ENCODE measurements at places on chromosomes 5 and 9. TPM values are rescaled to one million over a fixed set of nuclear protein-coding genes. Genes with fewer than 3 reads are reported as not detected.
A peak's percentile ranks its signal among the peaks of the same experiment; 100 is the strongest.

Gene SCGB3A2
- 62.5 TPM for total RNA-seq

Gene BARHL1
- total RNA-seq: not detected

Gene COL15A1
- not detected for total RNA-seq

Gene CDH6
- 10.8 TPM for total RNA-seq

Gene SEMA5A
- total RNA-seq: 4.3 TPM

Gene SOHLH1
- total RNA-seq: not detected

Gene MRPS27
- total RNA-seq: 78.1 TPM

DNA sequence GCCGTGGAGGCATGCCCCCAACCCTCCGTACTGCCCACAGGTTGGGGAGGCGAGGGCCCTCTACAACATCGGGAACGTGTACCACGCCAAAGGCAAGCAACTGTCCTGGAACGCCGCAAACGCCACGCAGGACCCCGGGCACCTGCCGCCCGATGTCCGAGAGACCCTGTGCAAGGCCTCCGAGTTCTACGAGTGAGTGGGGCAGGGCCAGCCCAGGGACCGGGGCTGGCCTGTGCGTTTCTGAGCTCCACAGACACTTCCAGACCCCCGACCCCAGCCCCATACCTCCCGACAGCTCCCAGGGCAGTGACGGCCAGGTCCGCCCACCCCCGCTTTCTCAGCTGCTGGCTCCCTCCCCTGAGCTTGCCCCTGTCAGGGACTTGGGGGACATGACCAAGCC lies 9.5 kb downstream of the GPSM1 start:
- H3K4me3 ChIP-seq: no peak overlapping the region
- no peaks in the 10 kb centered on the region for H3K4me1 ChIP-seq

GRCh38 chr5:153517241-153517611 lies 26.8 kb downstream of the GRIA1 start:
- H3K27ac ChIP-seq: no peak overlapping the region
- DNase-seq: peak; percentile 30
- H3K27me3 ChIP-seq: no peaks in the 10 kb centered on the region
- H3K4me3 ChIP-seq: peak overlapping the region; percentile 36
- H3K4me1 ChIP-seq: peaks cover 11% of the 10 kb centered on the region

DNA sequence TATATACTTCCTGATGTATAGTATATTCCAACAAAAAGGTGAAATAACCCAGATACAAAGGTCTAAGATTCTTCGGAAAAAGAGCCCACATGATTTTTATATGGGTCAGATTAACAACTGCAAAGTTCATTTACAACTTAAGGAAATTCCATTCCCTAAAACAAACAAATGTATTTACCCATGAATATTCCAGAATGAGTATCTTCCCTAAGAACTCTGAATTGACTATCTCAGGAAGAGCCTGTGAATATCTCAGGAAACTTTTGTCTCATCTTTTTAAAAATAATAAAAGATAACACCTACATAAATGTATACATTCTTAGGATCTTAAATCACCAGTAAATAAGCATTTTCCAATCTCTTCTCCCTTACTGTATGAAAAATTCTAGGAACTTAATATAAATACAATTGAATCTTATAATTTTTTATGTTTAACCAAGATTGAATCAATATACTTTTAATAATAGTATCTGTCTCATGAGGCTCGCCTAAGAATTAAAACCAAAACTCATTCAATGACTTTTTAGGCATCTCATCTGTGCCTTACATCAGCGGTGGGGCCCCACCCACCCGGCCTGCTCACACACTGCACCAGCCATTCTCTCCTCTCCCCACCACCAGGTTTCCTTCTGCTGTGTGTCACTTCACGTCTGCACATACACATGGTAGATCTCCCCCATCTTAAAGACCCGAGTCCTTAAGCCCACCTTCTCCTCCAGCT lies 78.1 kb downstream of the RAPGEF1 start:
- no peaks in the 10 kb centered on the region for H3K27me3 ChIP-seq
- peak overlapping the region; percentile 27 for H3K27ac ChIP-seq
- H3K36me3 ChIP-seq: peaks cover 16% of the 10 kb centered on the region
- DNase-seq: no peak
- peaks cover 19% of the 10 kb centered on the region for H3K4me1 ChIP-seq
- H3K4me3 ChIP-seq: peak overlapping the region; percentile 30

DNA sequence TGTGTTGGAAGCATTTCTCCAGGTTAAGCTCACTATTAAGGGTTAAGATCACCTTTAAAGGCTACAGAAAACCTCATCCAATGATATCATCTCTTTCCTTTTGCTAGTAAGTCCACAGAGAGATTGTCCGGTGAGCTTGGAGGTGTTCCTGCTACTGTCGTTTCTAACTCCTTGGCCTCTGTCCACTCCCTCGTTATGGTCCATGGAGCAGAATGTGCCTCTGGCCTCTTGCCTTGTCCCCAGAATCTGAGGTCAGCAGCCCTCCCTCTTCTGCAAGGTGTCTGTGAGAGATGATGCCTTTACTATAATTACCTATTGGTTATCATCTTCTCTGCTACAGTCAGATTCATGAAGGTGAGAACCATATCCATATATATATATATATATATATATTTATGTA lies 15.0 kb downstream of the ORM2 start:
- H3K4me1 ChIP-seq: peaks cover 3% of the 10 kb centered on the region
- DNase-seq: no peak
- no peaks in the 10 kb centered on the region for H3K27me3 ChIP-seq
- no peak overlapping the region for H3K4me3 ChIP-seq
- H3K36me3 ChIP-seq: peaks cover 72% of the 10 kb centered on the region
- no peak overlapping the region for H3K27ac ChIP-seq

GRCh38 chr9:115262477-115262876 lies 144.5 kb upstream of the TNC start:
- H3K4me3 ChIP-seq: no peak overlapping the region
- no peak for DNase-seq
- H3K4me1 ChIP-seq: no peaks in the 10 kb centered on the region
- no peaks in the 10 kb centered on the region for H3K27me3 ChIP-seq
- no peaks in the 10 kb centered on the region for H3K36me3 ChIP-seq

GRCh38 chr5:154801083-154801482 lies 45.9 kb downstream of the LARP1 start:
- H3K4me3 ChIP-seq: no peak overlapping the region
- H3K27me3 ChIP-seq: no peaks in the 10 kb centered on the region
- H3K27ac ChIP-seq: no peak overlapping the region
- no peaks in the 10 kb centered on the region for H3K4me1 ChIP-seq
- H3K36me3 ChIP-seq: peaks cover 75% of the 10 kb centered on the region

DNA sequence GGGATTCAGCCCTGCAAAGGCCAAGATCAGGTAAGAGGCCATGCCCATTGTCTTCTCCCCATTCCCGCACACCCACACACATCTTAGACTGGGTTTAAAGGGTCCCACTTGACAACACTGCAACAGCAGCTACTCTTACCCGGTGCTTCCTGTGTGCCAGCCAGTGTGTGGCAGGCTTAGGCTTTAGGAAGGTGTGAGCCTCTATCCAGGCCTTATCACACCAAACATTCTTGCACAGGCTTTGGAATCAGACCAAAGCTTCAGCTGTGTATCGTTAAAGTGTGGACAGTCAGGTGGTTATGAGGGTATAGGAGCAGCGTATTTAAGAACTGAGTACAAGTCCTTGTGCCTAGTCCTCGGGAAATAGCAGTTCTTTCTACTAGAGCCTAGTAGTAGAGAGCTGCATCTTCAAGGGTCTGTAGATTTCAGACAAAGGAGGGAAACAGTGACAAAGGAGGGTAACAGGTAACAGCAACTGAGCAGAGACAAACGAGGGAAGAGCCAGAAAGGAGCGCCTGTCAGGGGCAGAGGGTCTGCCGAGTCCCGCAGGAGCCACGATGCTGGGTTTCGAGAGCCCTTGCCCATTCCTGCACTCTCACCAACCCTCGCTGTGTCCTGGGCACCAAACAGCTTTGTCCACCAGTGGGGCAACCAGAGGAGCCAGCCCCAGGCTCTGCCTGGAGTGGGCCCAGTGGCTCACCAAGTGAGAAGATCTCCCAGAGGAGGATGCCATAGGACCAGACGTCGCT lies 30.9 kb downstream of the CSF1R start:
- H3K4me3 ChIP-seq: no peak overlapping the region
- no peak for DNase-seq
- H3K27ac ChIP-seq: no peak overlapping the region
- H3K36me3 ChIP-seq: peaks cover 37% of the 10 kb centered on the region

DNA sequence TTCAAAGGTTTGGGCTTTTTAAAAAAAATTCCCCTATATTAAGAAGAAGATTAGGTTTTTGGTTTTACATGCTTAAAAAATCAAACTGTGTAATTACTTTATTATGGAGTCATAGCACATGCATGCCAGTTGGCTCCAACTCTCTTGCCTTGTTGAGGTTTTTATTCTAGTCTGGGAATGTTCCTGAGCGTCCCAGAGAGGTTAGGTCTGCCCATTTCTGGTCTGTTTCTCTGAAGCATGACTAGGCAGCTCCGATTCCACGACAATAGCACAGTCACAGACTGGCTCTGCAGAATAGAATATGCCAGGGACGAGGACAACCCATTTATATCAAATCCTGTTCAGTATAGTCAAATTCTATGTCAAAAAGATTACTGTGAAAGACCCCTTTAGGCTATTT lies 217.0 kb downstream of the PCSK5 start:
- no peak overlapping the region for H3K27ac ChIP-seq
- H3K4me3 ChIP-seq: no peak overlapping the region
- H3K4me1 ChIP-seq: no peaks in the 10 kb centered on the region
- H3K36me3 ChIP-seq: no peaks in the 10 kb centered on the region

GRCh38 chr9:93115486-93116071 lies 18.5 kb downstream of the NINJ1 start:
- peaks cover 5% of the 10 kb centered on the region for H3K36me3 ChIP-seq
- no peak for DNase-seq
- H3K27ac ChIP-seq: no peak overlapping the region
- H3K27me3 ChIP-seq: no peaks in the 10 kb centered on the region
- no peaks in the 10 kb centered on the region for H3K4me1 ChIP-seq

- no peak overlapping the region for H3K27ac ChIP-seq
- H3K4me1 ChIP-seq: no peaks in the 10 kb centered on the region
- no peak overlapping the region for H3K4me3 ChIP-seq
- H3K27me3 ChIP-seq: no peaks in the 10 kb centered on the region
- H3K36me3 ChIP-seq: peaks cover 6% of the 10 kb centered on the region
Measured at GRCh38 chr5:133017964-133018363, 8.4 kb downstream of the ZCCHC10 start.

- H3K36me3 ChIP-seq: peaks cover 5% of the 10 kb centered on the region
- no peaks in the 10 kb centered on the region for H3K27me3 ChIP-seq
- DNase-seq: no peak
- H3K4me3 ChIP-seq: no peak overlapping the region
- H3K27ac ChIP-seq: no peak overlapping the region
Measured at GRCh38 chr5:82295959-82296531, 17.9 kb upstream of the RPS23 start.

DNA sequence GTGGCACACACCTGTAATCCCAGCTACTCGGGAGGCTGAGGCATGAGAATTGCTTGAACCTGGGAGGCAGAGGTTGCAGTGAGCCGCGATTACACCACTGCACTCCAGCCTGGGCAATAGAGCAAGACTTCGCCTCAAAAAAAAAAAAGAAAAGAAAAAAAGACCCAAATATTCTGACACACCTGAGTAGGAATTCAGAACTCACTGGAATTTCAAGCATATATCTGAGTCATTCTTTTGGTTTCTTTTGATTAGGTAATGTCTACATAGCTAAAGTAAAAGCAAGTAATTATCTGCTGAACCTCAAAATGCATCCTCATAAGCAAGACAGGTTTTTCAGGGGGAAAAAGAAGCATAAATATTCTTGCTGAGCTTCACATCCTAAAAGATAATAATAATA lies 35.9 kb downstream of the ANKRD31 start:
- no peaks in the 10 kb centered on the region for H3K27me3 ChIP-seq
- H3K36me3 ChIP-seq: no peaks in the 10 kb centered on the region
- no peak overlapping the region for H3K4me3 ChIP-seq
